Psoas muscle (tissue), 8 donors: ENCODE measurements at places on chromosomes 2 and 18. TPM values are rescaled to one million over a fixed set of nuclear protein-coding genes. Genes with fewer than 3 reads are reported as not detected.

DNA sequence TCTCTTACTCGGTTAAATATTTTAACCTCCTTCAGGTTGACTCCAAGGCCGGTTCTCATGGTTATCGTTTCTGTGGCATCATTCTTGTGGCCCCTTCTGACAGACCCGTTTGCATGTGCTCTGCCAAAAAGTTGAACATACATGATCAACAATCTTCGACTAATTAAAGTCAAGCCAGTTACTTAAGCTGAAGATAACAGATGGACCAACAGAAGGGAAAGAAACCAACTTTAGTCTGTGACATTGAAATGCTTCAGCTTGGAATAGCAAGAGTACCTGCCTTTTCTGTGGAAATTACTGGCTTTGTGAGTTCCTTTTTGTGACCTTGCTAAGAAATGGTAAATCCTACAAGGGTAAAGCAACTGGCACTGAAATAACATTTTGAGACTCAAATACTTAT, 1429.1 kb downstream of the LRP1B start:
- DNase-seq, result no peak

- DNase-seq, result no peak
Observed at GRCh38 chr18:34993289-34993688, 47.9 kb upstream of the MAPRE2 start.

DNA sequence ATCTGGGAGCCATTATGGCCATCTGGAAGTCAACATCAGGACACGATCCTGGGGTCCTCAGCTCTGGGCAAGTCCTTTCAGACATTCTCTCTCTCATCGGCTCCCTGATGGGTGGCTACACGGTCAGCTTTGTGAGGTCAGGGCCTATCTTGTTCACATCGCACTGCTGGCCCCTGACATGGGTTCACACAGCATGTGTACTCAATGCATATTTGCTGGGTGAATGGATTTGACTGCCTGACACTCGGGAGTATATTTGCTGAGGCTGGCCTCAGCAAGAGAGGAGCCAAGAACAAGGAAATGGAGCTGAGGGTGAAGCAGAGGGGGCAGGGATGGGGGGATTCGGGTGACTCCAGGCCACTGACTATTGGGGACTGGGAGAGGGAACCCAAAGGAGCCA, 50.5 kb downstream of the SLC4A5 start:
- DNase-seq, result no peak

- DNase-seq, result no peak
Observed at GRCh38 chr18:2417861-2418610, 153.3 kb downstream of the METTL4 start.

GRCh38 chr2:56889738-56890137, 705.9 kb downstream of the CCDC85A start:
- DNase-seq, result no peak

- DNase-seq, result no peak
Observed at GRCh38 chr2:201678401-201678800, 20.0 kb downstream of the MPP4 start.

GRCh38 chr2:113910967-113911678, 21.2 kb downstream of the ACTR3 start:
- no peak for DNase-seq

GRCh38 chr18:7812431-7813063, 245.4 kb downstream of the PTPRM start:
- no peak for DNase-seq

DNA sequence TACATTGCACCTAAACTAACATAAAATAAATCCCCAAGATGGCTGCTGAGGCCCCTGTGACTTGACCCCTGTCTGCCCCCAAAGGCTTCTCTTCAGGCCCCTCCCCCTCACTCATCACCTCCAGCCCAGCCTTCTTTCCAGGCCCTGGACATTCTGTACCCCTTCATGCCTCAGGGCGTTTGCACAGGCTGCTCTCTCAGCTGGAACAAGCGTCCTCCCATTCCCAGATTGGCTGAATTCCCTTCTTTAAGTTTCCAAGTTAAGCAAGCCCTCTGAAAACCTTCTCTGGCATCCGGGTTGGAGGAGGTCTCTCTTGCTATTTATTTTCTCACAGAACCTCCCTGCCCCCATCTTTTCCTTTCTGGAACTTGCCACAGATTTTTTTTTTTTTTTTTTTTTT, 165.2 kb upstream of the BCL2L11 start:
- DNase-seq, result no peak

DNA sequence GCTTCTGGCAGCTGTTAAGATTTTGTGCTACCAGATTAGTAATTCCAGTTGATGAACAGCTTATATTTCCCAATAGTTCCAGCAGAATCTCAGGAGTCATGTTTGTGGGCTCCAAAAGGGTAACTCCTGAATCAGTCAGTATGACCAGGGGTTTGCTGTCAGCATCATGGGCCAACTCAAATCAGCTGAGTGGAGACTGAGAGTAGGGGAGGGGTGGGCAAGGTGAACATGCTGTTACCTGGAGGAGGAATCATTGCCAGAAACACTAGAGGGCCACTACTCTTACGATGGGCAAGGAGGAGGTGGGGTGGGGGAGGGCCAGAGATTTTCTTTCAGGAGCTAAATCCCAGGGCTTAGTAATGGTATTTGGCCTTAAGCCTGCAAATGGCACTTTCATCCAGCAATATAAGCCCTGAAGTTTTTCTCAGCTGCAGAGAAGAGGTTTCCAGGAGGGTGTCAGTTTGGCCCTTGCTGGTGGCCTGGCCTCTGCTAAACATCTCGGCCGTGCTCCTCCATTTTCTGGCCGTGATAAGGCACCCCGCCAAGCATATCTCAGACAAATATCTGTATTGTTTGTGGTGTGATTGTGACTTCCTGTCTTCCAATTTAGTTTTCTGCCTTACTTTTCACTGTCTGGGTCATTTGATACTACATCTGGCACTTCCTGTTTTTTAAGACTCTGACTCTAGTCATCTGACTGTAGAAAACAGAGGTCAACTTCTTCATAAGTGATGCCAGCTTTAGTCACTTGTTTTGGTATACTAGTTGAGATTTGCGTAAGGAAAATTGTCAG, 120.5 kb upstream of the CXCR4 start:
- DNase-seq, result no peak

DNA sequence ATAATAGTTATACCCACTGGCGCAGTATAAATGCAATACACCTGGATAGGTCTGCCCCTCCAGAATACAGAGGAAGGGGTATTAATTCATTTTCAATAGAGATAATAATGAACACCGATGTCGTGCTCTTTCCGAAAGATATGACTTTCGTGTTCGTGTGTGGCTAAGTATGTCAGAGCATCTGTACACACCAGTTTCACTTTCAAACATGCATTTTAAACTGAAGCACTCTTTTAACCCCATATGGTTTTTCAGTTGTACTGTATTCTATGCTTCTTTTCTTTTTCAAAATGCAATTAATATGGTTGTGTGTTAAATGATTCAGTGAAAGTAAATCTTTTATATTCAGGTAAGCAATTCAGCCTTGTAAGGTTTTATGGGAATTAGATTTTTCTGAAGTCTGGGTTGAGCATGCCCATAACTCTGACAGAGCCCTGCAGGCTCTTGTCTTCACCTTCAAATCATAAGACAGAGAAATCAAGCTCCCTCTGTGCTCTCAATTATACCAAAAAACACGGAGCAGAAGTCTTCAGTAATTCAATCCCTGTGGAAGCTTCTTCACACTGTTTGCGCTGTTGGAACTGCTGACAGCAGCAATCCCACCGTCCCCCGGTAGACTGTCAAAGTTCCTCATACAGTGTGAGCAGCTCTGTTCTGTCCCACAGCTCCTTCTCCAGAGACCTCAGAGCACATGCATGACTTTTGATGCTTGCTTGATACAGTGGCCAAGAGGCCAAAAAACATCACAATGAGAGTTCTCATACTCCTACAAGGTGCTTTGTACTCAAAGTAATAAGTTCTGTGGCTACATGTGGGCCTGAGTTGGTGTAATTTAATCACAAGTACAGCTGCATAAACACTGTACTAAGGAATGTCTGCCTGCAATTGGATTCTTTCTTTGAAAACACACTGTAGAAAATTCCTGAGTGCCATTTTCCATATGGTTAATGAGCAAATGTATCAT, 186.8 kb downstream of the ZNF521 start:
- DNase-seq, result no peak

DNA sequence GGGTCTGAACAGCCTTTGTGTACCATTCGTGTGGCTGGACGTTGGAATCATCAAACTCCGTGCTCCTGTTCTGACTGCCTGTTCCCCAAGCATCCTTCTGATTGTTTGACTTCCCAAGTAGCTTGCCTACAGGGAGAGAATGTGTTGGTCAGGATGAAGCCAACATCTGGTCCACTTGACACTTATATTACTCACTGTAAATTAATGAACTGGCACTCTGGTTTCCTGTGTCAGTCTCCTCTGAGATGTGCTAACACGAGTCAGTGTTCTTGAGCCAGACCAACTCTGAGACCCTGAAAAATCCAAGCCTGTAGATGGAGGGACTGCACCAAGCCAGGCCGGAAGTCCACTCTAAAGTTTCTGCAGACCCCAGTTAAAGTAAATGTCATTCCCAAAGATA, 440.9 kb downstream of the ZNF516 start:
- DNase-seq, result no peak

- no peak for DNase-seq
Observed at GRCh38 chr2:204473224-204473623, 72.1 kb upstream of the PARD3B start.

- DNase-seq, result no peak
Observed at GRCh38 chr2:55371376-55371775, 48.3 kb downstream of the CCDC88A start.

- DNase-seq, result no peak
Observed at GRCh38 chr2:70340761-70341476, 39.1 kb upstream of the FAM136A start.

DNA sequence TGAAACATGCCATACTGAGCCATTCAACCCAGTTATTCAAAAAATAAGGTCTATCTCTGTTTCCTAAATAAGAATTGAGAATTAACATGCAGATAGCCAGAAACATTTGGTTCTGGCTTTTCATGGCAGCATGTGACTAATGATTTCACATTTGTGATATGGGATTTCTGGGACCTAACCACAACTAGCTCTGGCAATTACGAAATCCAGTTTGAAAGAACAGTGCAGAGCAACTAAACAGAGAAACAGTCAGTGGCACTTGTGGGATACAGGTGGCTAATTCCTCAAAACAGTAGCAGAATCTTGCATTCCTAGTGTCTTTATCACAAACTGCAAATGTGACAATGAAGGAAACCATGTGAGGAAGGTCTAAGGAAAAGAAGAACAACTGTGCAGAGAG, 637.8 kb upstream of the CHAC2 start:
- no peak for DNase-seq

DNA sequence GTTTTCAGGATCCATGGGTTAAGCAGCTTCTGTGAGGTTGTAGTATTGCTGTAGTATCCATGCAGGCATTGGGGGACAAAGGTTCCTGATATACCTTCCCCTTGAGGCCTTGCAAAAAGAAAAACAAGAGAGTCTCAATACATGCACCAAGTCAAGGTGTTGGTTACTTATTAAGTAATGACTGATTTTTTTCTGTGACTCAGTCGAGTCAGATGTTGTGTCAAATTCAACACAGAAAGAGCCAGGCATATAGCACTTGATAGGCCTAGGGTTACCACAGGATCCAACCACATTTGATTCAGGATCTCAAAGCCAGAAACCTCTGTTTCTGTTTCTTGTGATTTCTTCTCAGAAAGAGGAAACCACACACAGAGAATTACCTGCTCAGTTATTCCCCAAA, 24.9 kb upstream of the CD8A start:
- no peak for DNase-seq

- DNase-seq, result no peak
Observed at GRCh38 chr18:4704781-4705180, 249.7 kb upstream of the DLGAP1 start.

- DNase-seq, result no peak
Observed at GRCh38 chr2:207514451-207514850, 15.3 kb upstream of the CREB1 start.

DNA sequence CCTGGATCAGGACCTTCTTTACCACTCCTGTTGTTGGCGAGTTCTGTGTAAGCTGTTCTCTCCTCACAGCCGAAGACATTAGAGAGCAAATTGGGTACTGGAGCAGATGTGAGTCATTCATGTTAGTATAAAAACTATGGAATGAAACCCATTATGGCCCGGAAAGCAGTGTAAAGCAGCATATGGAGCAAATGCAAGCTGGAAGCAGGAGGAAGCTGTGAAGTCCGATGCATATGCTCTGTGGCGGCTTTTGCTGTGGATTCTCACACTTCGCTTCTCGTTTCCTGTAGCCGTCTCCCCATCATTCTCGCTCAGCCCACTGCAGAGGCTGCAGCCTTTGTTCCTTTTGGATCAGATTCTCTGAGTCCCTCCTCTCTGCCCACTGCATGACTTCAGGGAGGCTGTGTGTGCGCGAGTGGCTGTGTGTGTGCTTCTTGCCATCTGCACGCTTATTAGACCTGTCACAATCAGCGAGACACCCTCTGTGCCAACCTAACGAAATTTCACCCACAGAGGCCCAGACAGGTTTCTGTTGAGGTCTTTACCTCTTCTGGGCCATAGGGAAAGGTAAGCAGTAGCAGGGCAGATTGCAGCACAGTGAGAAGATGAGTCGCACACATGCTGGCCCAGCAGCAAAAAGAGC, 3.3 kb upstream of the GALNT14 start:
- DNase-seq, result no peak

The TSPYL6 gene
- not detected for total RNA-seq

The C2orf80 gene
- total RNA-seq, result not detected

The FAM110C gene
- total RNA-seq, result not detected

The PROKR1 gene
- total RNA-seq, result not detected

The LRRC30 gene
- total RNA-seq, result 1.4 TPM

The SERPINB8 gene
- total RNA-seq, result 0.84 TPM

The RUFY4 gene
- not detected for total RNA-seq

The KLF7 gene
- total RNA-seq, result 8.9 TPM

The CNGA3 gene
- not detected for total RNA-seq

The EVX2 gene
- not detected for total RNA-seq

The RNPEPL1 gene
- 59.4 TPM for total RNA-seq

The NAT8 gene
- not detected for total RNA-seq

The ZNF521 gene
- total RNA-seq, result 4.2 TPM

The ANKRD30BL gene
- not detected for total RNA-seq
